ENCODE measurements at places on chromosomes 12 and 14. TPM values are rescaled to one million over a fixed set of nuclear protein-coding genes. Genes with fewer than 3 reads are reported as not detected.

The RPL10L gene
- not detected for total RNA-seq

The RTN1 gene
- total RNA-seq = not detected

The IGF1 gene
- total RNA-seq = 0.46 TPM

The AMDHD1 gene
- total RNA-seq = 0.10 TPM

The DAO gene
- total RNA-seq = not detected

The FGF6 gene
- total RNA-seq = not detected

The KRT75 gene
- total RNA-seq = not detected

The FGFR1OP2 gene
- total RNA-seq = 71.8 TPM

The LMO3 gene
- total RNA-seq = not detected

The LRTM2 gene
- not detected for total RNA-seq

The TAS2R50 gene
- total RNA-seq = 1.8 TPM

The DNAJC22 gene
- total RNA-seq = not detected

The RAD52 gene
- 13.8 TPM for total RNA-seq

The ENDOU gene
- not detected for total RNA-seq
